ENCODE measurements at places on chromosomes 7 and 10.

- peak; percentile 31 for DNase-seq
Observed at GRCh38 chr7:115135769-115136410, 214.0 kb downstream of the MDFIC start.

GRCh38 chr10:71176661-71177060, 35.7 kb upstream of the UNC5B start:
- no peak for DNase-seq

GRCh38 chr7:39044489-39044888, 66.8 kb downstream of the POU6F2 start:
- no peak for DNase-seq

GRCh38 chr7:4690953-4691856, 9.1 kb downstream of the FOXK1 start:
- DNase-seq, result no peak

- DNase-seq, result no peak
Observed at GRCh38 chr7:17275749-17276671, 22.4 kb upstream of the AHR start.

DNA sequence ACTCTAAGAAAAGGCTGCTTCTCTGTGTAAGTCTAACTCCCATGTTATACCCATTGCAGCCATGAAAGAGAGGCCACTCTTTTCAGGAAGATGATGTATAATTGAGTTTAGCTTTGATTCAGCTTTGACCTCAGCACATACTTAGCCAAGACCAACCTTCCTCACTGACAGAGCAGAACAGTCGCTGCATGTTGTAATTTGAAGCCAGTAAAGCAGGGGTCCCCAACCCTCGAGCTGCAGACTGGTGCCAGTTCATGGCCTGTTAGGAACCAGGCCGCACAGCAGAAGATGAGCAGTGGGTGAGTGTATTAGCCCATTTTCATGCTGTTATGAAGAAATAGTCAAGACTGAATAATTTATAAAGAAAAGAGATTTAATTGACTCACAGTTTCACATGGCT, 223.9 kb downstream of the GPR158 start:
- DNase-seq, result no peak

DNA sequence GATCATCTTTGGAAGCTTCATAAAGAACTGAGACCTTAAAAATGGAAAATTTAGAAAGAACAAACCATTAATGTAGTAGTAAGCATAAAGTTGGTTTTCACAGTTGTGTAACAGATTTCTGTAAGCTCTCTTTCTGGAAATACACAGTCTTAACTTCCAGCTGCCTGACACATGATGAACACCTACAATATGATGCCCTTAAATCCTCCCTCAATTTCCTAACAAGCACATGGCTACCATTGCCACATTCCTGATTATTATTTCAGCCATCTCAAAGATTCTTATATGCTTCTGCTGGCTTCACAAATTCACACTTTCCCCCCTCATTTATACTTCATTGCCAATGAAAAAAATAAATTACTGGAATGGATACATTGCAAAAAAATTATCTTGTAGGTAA, 49.4 kb downstream of the PLXDC2 start:
- no peak for DNase-seq

DNA sequence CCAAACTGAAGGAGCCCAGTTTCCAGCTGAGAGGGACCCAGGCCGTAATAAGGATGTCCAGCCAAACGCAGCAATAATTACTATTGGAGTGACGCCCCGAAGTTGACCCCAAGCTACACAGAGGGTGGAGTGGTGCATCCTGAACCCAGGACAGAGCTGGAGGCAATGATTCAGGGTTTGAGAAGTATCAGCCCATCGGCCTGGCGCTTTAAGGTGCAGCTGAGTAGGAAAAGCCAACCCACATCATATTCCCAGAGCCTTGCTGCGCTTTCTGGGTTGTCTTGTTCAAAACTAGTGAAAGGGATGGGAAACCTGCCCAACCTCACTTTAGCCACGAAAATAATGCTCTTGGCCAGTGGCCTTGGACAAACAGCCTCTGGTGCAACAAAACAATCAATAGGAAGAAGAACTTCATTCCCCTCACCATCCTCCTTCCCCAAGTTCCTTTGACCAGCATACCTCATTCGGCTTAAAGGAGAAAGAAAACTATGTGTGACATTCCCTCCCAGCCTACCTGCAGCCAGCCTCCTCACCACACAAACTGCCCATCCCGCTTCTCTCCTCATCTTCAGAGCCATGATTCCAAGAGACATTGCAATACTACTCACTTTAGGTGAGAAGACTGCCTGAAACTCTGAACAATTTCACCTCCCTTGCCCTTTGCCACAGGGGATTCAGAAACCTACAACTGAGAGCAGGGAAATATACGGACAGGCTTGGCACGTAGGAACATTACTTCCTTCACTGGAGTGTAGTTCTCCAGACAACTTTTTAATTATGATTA, 217.2 kb upstream of the MKLN1 start:
- DNase-seq, result no peak

GRCh38 chr7:35714862-35715261, 19.9 kb upstream of the HERPUD2 start:
- no peak for DNase-seq

- peak; percentile 36 for DNase-seq
Observed at GRCh38 chr7:114086537-114086913, 167.7 kb upstream of the PPP1R3A start.

DNA sequence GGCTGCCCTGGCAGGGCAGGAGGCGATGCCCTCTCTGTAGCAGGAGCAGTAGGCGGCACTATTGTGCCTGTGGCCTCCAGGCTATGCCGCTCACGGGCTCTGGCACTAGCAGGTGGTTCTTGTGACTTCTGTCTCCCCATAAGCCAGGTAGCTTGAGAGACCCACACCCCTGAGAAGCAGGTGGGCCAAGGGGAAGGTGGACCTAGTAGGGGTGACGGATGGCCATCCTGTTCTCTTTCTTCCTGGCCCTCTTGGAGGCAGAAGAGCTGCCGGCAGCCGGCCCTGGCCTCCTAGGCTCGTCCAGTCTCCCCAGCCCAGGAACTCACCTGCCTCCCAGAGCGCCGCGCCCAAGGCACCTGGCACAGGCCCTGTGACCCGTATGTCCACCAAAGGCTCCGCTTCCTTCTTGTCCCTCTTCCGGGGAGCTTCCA, 15.4 kb downstream of the MMRN2 start:
- DNase-seq, result no peak

GRCh38 chr10:34102237-34102673, 712.8 kb downstream of the PARD3 start:
- no peak for DNase-seq

DNA sequence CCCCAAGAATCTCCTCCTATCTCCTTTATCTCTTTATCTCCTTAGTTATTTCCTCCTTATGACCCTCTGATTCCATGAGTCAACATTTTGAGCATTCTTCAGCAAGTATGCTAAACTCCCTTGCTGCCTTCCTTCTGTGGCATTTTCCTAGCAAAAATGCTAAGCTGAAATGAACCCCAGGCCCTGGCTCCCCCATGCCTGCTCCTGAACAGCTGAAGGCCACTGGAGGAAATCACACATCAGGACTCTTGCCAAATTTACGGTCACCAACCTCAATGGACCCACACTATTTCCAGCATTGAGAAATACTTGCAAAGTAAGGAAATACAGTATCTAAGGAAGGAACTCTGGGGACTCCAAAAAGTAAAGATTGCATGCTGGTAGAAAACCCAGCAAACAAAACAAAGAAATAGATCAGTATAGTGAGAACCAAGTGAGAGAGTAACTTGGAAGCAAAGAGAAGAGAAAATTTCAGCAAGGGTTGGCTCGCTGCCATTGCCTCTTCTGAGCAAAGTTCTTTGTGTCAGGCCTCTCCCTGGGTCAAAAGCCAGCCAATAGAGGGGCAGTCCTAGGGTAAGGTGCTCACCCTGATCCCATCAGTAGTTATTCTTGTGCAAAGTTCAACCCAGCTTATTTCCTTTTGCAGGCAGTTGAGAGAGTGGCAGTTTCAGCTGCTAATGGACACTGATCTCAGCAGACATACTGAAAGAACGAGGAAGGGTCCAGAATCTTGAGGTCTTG, 5.1 kb upstream of the PLEKHS1 start:
- no peak for DNase-seq

DNA sequence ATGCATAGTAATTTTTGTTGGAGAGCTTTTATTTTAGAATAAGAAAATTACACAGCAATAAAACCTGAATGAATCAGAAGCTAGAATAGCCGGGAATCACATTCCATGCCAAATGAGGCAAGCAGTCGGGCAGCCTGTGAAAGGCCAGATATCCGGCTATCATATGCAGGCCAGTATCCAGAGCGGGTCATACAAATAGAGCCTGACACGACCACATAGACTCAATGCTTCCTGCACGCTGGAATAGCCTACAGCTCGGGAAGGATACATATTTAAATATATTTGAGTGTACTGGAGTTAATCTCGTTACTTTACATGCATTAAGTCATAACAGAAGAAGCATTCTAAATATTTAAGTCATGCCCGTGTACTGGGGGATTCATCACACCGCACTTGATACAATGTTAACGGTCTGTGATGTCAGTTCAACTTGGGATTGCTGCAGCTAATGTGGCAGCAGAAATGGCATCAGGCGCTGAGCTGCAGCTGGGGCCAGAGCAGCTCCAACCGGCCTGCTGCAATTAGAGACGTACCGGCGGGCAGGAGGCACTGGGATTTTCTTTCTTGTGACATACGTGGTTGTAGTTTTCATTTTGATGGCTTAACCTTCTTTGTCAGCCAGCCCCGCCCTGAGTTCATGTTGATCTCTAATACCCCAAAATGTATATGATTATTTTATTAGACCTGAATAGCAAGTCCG, 112.0 kb downstream of the EBF3 start:
- no peak for DNase-seq

- DNase-seq, result no peak
Observed at GRCh38 chr7:36287371-36288241, 102.1 kb upstream of the ANLN start.

DNA sequence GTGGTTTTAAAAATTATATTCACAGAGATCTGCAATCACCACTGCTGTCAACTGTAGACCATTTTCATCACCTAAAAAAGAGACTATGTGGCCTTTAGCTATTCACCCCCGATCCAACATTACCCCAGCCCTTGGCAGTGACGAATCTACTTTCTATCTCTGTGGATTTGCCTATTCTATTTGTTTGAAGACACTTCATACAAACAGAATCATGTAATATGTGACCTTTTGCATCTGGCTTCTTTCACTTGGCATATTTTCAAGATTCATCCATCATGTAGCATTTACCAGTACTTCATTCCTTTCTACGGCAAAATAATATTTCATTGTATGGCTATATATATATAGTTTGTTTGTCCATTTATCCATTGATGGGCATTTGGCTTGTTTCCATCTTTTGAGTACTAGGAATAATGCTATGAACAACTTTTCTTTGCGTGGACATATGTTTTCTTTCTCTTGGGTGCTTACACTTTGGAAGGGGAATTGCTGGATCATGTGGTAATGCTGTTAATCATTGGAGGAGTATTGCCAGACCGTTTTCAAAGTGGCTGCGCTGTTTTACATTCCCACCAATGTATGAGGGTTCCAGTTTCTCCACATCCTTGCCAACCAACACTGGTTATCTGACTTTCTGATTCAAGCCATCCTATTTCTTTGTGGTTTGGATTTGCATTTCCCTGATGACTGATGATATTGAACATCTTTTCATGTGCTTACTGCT, 22.3 kb downstream of the ADAMTS14 start:
- DNase-seq, result no peak
